ENCODE measurements at places on chromosomes 6 and 20. TPM values are rescaled to one million over a fixed set of nuclear protein-coding genes. Genes with fewer than 3 reads are reported as not detected.

GRCh38 chr6:136656121-136656520 is 105.9 kb upstream of the MAP7 start:
- peaks cover 4% of the 10 kb centered on the region for H3K36me3 ChIP-seq
- H3K4me1 ChIP-seq: no peaks in the 10 kb centered on the region
- no peak overlapping the region for H3K4me3 ChIP-seq
- H3K27ac ChIP-seq: no peak overlapping the region
- DNase-seq: no peak

- DNase-seq: no peak
- no peaks in the 10 kb centered on the region for H3K27me3 ChIP-seq
- peaks cover 17% of the 10 kb centered on the region for H3K36me3 ChIP-seq
- H3K4me1 ChIP-seq: no peaks in the 10 kb centered on the region
- H3K27ac ChIP-seq: no peak overlapping the region
Observed at GRCh38 chr20:35497320-35497719, 32.1 kb downstream of the C20orf173 start.

GRCh38 chr6:161238081-161238480 is 35.8 kb downstream of the AGPAT4 start:
- H3K27me3 ChIP-seq: no peaks in the 10 kb centered on the region
- H3K27ac ChIP-seq: no peak overlapping the region
- DNase-seq: no peak
- H3K36me3 ChIP-seq: peaks cover 26% of the 10 kb centered on the region

GRCh38 chr6:19804205-19805128 is 32.7 kb upstream of the ID4 start:
- peak; percentile 98 for DNase-seq
- peaks cover 7% of the 10 kb centered on the region for H3K36me3 ChIP-seq
- peaks cover 39% of the 10 kb centered on the region for H3K4me1 ChIP-seq
- H3K4me3 ChIP-seq: peak overlapping the region; percentile 96

DNA sequence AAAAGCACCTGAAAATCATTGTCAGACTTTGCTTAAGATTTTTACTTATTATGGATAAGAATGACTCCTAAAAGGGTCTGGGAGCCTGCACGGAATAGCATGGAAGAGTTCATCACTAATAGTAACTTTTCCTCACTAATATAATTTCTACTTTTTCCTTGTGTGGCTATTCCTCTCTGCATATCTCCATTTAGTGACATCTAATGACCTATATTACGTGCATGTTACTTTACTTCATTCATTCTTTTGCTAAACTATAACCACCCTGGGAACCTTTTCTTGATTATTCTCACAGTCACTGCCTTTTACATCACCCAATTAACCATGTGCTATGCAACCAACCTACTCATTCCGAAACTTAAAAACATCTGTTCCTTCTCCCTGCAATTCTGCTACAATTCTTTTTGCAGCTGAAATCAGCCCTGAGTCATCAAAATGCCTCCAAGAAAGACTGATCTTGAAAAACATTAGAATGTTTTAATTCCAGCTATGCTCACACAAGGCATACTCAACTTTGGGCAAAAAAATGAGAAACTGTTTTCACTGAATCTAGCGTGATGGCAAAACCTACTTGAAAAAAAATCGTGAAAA is 313.3 kb downstream of the RNGTT start:
- H3K27ac ChIP-seq: no peak overlapping the region
- DNase-seq: no peak
- H3K4me3 ChIP-seq: no peak overlapping the region
- no peaks in the 10 kb centered on the region for H3K27me3 ChIP-seq
- H3K4me1 ChIP-seq: no peaks in the 10 kb centered on the region
- no peaks in the 10 kb centered on the region for H3K36me3 ChIP-seq

Gene SLC26A8
- total RNA-seq: not detected

GRCh38 chr6:161139766-161140553 is 133.9 kb downstream of the AGPAT4 start:
- no peak for DNase-seq
- no peaks in the 10 kb centered on the region for H3K27me3 ChIP-seq
- H3K4me3 ChIP-seq: no peak overlapping the region
- peaks cover 27% of the 10 kb centered on the region for H3K36me3 ChIP-seq
- no peak overlapping the region for H3K27ac ChIP-seq

DNA sequence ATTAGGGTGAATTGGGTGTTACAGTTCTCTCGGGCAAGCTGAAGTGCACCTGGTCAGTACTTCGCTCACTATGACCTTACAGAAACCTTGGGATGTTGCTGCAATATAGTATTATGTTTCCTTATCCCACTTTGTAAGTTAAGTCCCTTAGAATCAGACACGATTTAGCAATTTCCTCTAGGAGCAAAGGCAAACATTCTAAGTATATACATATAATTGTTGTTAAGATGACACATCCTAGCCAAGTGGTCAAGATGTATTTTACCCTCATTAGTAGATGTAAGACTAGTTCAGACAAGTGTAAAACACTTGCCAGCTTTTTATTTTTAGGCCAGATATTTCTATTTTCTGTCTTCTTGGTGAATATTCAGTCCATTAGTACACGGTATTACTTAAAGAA is 31.1 kb upstream of the RGS17 start:
- no peaks in the 10 kb centered on the region for H3K36me3 ChIP-seq
- no peak overlapping the region for H3K27ac ChIP-seq
- H3K27me3 ChIP-seq: peaks cover 4% of the 10 kb centered on the region
- H3K4me3 ChIP-seq: no peak overlapping the region
- DNase-seq: no peak

Gene BPIFA1
- 0.69 TPM for total RNA-seq

DNA sequence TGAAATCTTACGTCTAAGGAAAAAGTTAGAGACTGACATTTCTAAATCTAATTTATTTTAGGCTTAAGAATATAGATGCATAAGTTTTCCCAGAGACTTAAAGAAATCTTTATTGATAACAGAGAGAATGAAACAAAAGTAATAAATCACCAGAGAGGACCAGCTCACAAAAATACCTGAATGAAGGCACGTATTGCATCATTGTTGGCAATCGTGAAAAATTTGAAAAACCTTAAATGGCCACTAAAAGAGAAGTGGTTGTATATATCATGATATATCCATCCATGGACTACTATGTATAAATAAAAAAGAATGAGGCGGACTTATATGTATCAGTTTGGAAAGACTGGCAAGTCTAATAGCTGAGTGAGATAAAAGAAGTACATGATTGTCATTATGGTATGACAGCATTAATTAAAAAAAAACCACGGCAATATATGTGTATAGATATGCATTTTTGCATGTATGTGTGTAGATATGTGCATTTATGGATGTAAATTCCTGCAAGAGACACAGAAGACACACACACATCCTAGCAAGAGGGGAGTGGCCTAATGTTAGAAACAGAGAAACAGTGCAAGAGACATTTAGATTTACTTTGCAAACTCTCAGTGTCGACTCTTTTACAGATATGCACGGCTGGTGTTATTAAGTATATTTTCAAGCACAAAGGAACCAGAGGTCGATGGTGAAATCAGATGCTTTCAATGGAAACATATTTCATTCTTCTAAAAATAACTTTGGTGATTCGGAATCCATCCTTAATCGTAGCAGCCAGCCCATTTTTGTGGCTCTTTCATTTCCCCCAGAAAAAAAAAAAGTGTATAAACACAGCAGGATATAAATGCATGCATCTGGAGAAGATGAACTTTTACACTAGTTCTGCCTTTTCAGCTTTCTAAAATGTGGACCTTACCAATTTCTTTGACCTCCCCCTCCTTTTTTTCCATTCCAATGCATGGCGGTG is 156.1 kb upstream of the SALL4 start:
- H3K27ac ChIP-seq: peak overlapping the region; percentile 53
- no peaks in the 10 kb centered on the region for H3K27me3 ChIP-seq
- H3K4me3 ChIP-seq: peak overlapping the region; percentile 66

Gene HLA-DPA1
- 2.6 TPM for total RNA-seq

DNA sequence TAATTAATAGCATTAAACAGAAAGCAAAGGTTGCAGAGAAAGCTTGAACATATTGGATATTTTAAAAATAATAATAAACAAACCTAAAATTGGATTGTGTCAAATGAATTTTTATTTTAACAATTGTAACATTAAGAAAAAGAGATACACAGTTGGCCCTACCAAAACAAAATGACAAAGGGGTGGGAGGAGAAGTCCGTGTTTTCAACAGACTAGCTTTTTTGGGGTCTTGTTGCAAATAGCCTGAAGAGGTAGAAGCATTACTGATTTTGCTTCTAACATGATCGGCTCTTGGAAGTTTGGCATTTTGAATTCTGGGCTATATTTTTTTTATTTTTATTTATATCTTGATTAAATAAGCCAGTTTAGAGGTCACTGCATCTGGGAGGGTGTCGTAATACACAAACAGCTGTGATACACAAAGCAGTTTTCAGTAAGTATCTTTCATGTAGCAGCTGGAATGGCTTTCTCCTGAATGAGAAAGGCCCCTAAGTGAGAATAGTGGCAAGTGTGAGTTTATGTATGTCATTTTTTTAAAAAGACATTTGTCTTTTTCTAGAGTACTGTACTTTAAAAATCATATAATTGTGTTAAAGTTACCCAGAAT is 85.5 kb upstream of the ZNF217 start:
- H3K4me3 ChIP-seq: peak overlapping the region; percentile 74
- H3K36me3 ChIP-seq: peaks cover 3% of the 10 kb centered on the region
- peaks cover 34% of the 10 kb centered on the region for H3K4me1 ChIP-seq
- H3K27me3 ChIP-seq: no peaks in the 10 kb centered on the region

GRCh38 chr6:114024746-114025145 is 53.8 kb upstream of the HDAC2 start:
- no peak overlapping the region for H3K4me3 ChIP-seq
- H3K4me1 ChIP-seq: peaks cover 3% of the 10 kb centered on the region
- peaks cover 4% of the 10 kb centered on the region for H3K36me3 ChIP-seq
- H3K27ac ChIP-seq: no peak overlapping the region
- DNase-seq: no peak
- no peaks in the 10 kb centered on the region for H3K27me3 ChIP-seq

DNA sequence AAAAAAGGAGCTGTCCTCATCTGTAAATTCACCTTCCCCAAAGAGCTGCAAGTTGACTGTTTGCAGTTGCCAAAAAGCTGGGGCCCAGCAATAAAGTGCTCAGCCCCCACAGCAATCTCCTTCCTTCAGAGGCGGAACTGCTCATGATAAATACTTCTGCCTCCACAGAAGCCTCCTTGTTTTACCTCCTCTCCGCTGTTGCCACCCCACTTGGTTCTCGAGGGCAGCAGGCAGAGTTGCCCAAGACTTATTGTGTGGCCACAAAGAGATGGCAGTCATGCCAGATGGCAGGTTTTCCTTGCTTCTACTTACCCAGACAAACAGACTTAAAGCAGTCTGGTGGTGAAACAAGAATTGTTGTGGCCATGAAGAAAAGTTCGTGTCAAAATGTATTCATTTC is 66.3 kb downstream of the SLX4IP start:
- no peak for DNase-seq
- peaks cover 23% of the 10 kb centered on the region for H3K4me1 ChIP-seq
- H3K36me3 ChIP-seq: no peaks in the 10 kb centered on the region
- no peak overlapping the region for H3K27ac ChIP-seq
- H3K4me3 ChIP-seq: no peak overlapping the region

Gene TMEM74B
- 12.0 TPM for total RNA-seq

- H3K4me3 ChIP-seq: no peak overlapping the region
- no peak for DNase-seq
- H3K4me1 ChIP-seq: peaks cover under 1% of the 10 kb centered on the region
- H3K36me3 ChIP-seq: peaks cover 16% of the 10 kb centered on the region
- no peaks in the 10 kb centered on the region for H3K27me3 ChIP-seq
- no peak overlapping the region for H3K27ac ChIP-seq
Observed at GRCh38 chr6:37314487-37315156, 39.2 kb upstream of the RNF8 start.

Gene SLX4IP
- 6.6 TPM for total RNA-seq

DNA sequence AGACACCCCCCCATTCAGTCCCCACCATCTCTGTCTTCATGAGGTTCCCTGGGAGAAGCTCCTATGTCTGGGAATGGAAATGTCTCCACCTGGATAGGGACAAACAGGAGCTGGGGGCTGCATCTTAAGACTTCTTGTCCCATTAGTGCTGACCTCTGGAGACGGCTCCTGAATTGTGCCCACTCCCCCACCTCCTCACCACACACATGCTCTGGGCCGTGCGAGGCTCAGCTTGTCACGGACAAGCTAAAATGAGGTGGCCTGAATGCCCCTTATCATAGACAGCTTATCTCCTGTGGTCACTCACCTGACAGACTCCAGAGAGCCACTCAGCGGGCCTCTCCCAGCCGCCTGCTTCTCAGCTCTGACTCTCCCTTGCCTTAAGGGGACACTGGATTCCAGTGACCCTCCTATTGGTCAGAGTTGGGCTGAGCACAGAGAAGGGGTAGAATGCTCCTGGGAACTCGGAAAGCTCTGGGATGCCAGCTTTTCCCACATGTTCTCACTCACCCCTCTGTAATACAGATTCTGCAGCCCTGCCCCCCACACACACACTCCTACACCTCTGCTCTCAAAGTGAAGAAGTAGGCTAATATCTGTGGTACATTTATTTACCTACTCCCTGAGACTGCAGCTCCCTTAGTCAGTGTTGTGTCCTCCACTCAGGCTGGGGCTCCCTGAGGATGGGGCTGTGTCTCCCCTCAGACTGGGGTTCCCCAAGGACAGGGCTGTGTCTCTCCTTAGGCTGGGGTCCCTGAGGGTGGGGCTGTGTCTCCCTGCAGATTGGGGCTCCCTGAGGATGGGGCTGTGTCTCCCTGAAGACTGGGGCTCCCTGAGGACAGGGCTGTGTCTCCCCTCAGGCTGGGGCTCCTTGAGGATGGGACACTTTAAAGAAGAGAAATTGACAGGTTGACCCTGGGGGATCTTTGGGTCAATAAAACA is 167.5 kb downstream of the VEGFA start:
- peaks cover 10% of the 10 kb centered on the region for H3K27me3 ChIP-seq
- no peak overlapping the region for H3K4me3 ChIP-seq
- DNase-seq: peak; percentile 61

GRCh38 chr20:35295058-35295457 is 2.8 kb upstream of the FAM83C start:
- no peaks in the 10 kb centered on the region for H3K36me3 ChIP-seq
- DNase-seq: no peak
- H3K27ac ChIP-seq: no peak overlapping the region
- H3K4me1 ChIP-seq: peaks cover 4% of the 10 kb centered on the region
- H3K4me3 ChIP-seq: no peak overlapping the region
- peaks cover 4% of the 10 kb centered on the region for H3K27me3 ChIP-seq
